ENCODE measurements at places on chromosomes 11 and 22.

- H3K27ac ChIP-seq = no peak overlapping the region
- H3K4me3 ChIP-seq = no peak overlapping the region
Observed at GRCh38 chr11:34249439-34249838, 108.4 kb downstream of the ABTB2 start.

DNA sequence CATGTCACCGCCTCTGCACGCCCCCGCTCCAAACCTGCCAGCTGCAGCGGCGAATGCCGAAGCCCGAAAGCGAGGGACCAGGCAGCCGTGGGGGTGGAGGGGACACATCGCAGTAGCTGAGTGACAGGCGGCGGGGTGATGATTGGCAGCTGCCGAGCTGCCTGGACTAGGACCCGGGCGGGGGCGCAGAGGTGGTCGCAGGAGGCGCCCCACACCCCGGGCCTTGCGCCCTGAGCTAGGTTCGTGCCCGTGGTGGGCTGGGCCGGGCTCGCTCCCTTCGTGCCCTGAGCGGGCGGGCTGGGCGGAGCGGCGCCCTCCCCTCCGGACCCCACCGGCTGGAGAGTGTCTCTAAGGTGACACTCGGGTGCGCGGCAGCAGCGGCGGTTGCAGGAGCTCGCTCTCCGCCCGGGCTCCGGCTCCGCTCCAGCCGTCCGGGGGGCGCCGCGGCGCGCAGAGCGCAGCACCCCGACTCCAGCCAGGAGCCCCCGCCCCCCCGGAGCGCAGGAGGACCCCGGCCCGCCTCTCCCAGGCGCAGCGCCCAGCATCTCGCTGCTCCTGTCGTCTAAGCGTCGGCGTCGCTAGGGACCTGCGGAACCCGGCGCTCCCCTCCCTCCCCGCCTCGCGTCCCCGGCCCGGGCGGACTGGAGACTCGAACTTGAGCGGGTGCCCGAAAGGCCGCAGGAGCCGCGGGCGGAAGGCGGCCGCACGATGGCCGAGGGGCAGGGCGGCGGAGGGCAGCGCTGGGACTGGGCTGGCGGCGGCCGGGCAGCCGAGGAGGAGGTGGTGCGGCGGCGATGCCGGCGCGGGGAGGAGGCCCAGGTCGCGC is 14.5 kb upstream of the DGKZ start:
- H3K4me1 ChIP-seq = peaks cover 7% of the 10 kb centered on the region
- no peak overlapping the region for H3K27ac ChIP-seq
- H3K27me3 ChIP-seq = peaks cover 10% of the 10 kb centered on the region
- peak overlapping the region; percentile 23 for H3K4me3 ChIP-seq
- DNase-seq = no peak
- H3K36me3 ChIP-seq = no peaks in the 10 kb centered on the region

- H3K4me3 ChIP-seq = peak within 1 kb of the TSS; percentile 64
- H3K27me3 ChIP-seq = no peaks in the 10 kb centered on the region
- peak; percentile 93 for DNase-seq
- H3K27ac ChIP-seq = no peak within 1 kb of the TSS
- H3K4me1 ChIP-seq = peaks cover 2% of the 10 kb centered on the region
- no peaks in the 10 kb centered on the region for H3K36me3 ChIP-seq
Observed at GRCh38 chr22:50185375-50186087, at the start of gene TRABD. TSS of gene TRABD (plus strand) at chr22:50185913. CDS start at chr22:50193061, 7,148 bp downstream.

- H3K36me3 ChIP-seq = peaks cover 4% of the 10 kb centered on the region
- no peak for DNase-seq
- no peak overlapping the region for H3K4me3 ChIP-seq
- H3K27ac ChIP-seq = no peak overlapping the region
- H3K27me3 ChIP-seq = no peaks in the 10 kb centered on the region
Observed at GRCh38 chr11:62603072-62603408, 1.4 kb upstream of the MTA2 start.

- no peak overlapping the region for H3K4me3 ChIP-seq
- no peaks in the 10 kb centered on the region for H3K4me1 ChIP-seq
- no peak overlapping the region for H3K27ac ChIP-seq
- DNase-seq = peak; percentile 60
Observed at GRCh38 chr11:64419818-64420485, 61.0 kb downstream of the RPS6KA4 start.

GRCh38 chr11:94655291-94655690 is 88.1 kb downstream of the PIWIL4 start:
- H3K27ac ChIP-seq = no peak overlapping the region
- no peak for DNase-seq
- H3K4me1 ChIP-seq = peaks cover 13% of the 10 kb centered on the region
- no peaks in the 10 kb centered on the region for H3K27me3 ChIP-seq
- H3K4me3 ChIP-seq = no peak overlapping the region

DNA sequence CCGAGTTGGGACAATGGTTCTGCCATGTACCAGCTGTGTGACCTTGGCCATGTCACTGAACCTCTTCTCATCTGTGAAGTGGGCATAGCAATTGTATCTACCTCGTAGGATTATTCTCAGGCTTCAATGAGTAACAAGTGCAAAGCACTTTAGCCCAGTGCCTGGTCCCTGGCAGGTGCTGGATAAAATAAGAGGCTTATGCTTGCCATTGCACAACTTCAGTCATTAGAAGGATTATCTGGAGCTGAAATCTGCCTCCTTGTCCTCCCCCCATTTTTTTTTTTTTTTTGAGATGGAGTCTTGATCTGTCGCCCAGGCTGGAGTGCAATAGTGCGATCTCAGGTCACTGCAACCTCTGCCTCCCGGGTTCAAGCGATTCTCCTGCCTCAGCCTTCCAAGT is 7.2 kb downstream of the SMTNL1 start:
- H3K36me3 ChIP-seq = no peaks in the 10 kb centered on the region
- DNase-seq = no peak
- H3K4me1 ChIP-seq = peaks cover 8% of the 10 kb centered on the region

- no peak overlapping the region for H3K27ac ChIP-seq
- H3K4me1 ChIP-seq = peaks cover 3% of the 10 kb centered on the region
- no peaks in the 10 kb centered on the region for H3K27me3 ChIP-seq
- no peaks in the 10 kb centered on the region for H3K36me3 ChIP-seq
- H3K4me3 ChIP-seq = no peak overlapping the region
- no peak for DNase-seq
Observed at GRCh38 chr11:108890482-108891105, 225.7 kb downstream of the DDX10 start.

- H3K4me1 ChIP-seq = peaks cover 10% of the 10 kb centered on the region
- H3K36me3 ChIP-seq = no peaks in the 10 kb centered on the region
- no peak overlapping the region for H3K4me3 ChIP-seq
- DNase-seq = no peak
- no peaks in the 10 kb centered on the region for H3K27me3 ChIP-seq
- no peak overlapping the region for H3K27ac ChIP-seq
Observed at GRCh38 chr22:19996694-19997384, 19.8 kb downstream of the ARVCF start.

DNA sequence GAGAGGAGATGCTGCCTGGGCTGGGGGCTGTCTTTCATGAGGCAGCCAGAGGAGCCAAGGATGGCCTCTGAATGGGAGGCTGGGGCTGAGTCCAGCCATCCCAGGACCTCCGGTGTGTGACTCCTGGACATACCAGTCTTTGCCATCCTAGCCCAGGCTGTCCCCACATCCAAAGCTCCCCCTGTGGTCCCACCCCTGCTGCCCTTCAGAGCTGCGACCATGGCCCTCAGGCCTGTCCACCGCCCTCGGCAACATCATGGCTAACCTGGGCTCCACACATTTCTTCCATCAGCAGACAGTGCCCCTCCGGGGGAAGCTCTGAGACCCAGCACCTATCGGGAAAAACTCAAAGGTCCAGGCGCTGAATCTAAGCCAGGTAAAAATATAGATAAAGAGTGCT is 324.4 kb downstream of the MN1 start:
- no peaks in the 10 kb centered on the region for H3K27me3 ChIP-seq
- H3K4me3 ChIP-seq = no peak overlapping the region
- no peak for DNase-seq

GRCh38 chr11:132589791-132590190 is 942.5 kb downstream of the OPCML start:
- DNase-seq = no peak
- no peak overlapping the region for H3K27ac ChIP-seq
- H3K4me1 ChIP-seq = no peaks in the 10 kb centered on the region
- H3K36me3 ChIP-seq = no peaks in the 10 kb centered on the region
- H3K27me3 ChIP-seq = no peaks in the 10 kb centered on the region

GRCh38 chr11:17939542-17939941 is 73.3 kb downstream of the SERGEF start:
- H3K27ac ChIP-seq = no peak overlapping the region
- H3K27me3 ChIP-seq = no peaks in the 10 kb centered on the region
- DNase-seq = no peak
- H3K36me3 ChIP-seq = no peaks in the 10 kb centered on the region
- H3K4me1 ChIP-seq = no peaks in the 10 kb centered on the region
- no peak overlapping the region for H3K4me3 ChIP-seq

DNA sequence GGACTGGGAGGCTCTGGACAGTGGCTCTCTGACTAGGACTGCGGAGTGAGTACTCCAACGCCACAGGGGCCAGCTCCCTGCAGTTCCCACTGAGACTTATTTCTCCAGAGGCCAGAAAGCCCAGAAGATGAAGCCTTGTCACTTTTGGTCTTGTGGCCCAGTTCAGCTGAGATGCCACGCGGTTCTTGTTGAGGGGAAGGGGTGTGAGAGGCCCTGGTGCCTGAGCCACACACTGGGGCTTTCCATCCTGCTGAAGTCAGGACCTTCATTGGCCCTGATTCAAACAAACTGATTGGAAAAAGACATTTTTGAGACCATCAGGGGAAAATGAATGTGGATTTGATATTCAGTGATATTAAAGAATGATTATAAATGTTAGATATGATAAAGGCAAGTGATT is 73.6 kb downstream of the UBASH3B start:
- H3K36me3 ChIP-seq = no peaks in the 10 kb centered on the region
- H3K4me3 ChIP-seq = no peak overlapping the region
- DNase-seq = no peak
- peaks cover 5% of the 10 kb centered on the region for H3K4me1 ChIP-seq

DNA sequence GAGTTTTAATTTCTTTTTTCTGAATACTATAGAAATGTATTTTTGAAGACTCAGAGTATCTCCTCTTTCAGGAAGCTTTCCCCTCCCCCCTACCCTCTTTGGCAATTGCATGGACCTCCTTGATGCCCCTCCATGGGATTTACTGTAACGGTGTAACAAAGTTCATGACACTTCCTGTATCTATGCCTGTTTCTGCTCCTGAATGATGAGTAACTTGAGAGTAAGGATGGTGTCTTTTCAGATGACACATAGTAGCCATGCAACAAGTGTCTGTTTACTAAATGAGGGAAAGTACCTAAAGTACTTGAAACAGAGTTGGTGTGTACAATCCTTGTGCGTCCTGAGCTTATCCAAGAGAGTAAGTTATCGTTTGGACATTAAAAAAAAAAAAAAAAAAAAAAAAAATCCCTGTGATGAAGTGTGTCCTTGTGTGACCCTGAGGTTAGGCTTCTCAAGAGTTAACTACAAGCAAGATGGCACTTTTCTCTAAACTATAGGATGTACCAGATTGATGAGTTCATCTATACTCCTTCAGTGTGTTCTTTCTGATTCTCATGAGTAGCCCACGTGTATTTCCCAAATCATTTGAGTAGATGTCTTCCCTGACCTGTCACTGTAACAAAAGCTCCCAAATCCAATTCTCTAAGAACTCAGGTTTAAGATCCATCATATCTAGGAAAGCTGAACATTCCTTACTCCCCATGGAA is 7.4 kb downstream of the ETS1 start:
- peaks cover 15% of the 10 kb centered on the region for H3K4me1 ChIP-seq
- H3K27me3 ChIP-seq = no peaks in the 10 kb centered on the region
- no peak overlapping the region for H3K27ac ChIP-seq
- H3K36me3 ChIP-seq = no peaks in the 10 kb centered on the region
